ENCODE measurements at places on chromosomes 12 and 14.

DNA sequence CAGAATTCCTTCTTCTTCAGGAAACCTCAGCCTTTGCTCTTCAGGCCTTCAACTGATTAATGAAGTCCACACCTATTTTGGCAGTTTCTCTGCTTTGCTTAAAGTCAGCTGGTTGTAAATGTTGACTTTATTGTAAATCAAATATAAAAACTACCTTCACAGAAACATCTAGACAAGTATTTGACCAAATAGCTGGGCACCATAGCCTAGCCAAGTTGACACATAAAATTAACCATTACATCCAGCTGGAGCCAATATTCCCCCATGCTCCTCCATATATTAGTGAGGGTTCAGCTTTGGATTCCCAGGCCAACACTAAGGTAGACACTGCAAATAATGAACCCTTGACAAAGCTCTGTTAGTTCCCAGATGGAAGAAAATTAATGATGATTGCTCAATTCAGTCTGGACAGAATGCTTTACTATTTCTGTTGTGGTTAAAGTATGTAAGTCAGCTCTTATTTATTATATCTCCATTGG, 125.5 kb downstream of the ZFP36L1 start:
- no peak for DNase-seq

GRCh38 chr12:30898846-30899245, 27.7 kb upstream of the TSPAN11 start:
- no peak for DNase-seq

- DNase-seq = no peak
Observed at GRCh38 chr14:24913021-24913420, 136.9 kb downstream of the STXBP6 start.

GRCh38 chr12:85781766-85782165, 54.4 kb downstream of the RASSF9 start:
- peak; percentile 45 for DNase-seq

- DNase-seq = no peak
Observed at GRCh38 chr14:89519040-89519439, 102.0 kb upstream of the FOXN3 start.

- no peak for DNase-seq
Observed at GRCh38 chr14:48391661-48392060, 716.3 kb upstream of the MDGA2 start.

DNA sequence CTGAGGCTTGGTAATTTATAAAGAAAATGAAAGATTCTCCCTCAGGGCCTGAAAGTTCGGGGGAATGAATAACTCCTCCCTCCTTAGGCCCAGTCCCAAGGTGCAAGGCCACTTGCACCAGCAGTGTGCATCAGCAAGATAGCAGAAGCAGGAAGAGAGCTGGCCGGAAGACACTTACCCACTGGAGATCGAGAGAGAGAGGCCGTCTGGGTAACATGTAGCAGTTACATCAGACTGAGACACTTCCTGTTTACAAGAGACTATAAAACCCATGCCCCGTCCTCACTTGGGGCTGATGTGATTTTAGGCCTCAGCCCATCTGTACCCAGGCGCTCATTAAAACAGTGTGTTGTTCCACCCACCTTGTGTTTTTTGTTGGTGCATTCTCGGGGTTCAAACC, 85.2 kb downstream of the TMTC3 start:
- no peak for DNase-seq

Data from Ammon's horn (tissue), 1 donor.